ENCODE measurements at places on chromosomes 13 and 19.
A peak's percentile ranks its signal among the peaks of the same experiment; 100 is the strongest.

- DNase-seq, result no peak
Observed at GRCh38 chr19:30153326-30154210, 211.5 kb downstream of the URI1 start.

- DNase-seq, result no peak
Observed at GRCh38 chr13:52003541-52003940, 7.7 kb downstream of the ATP7B start.

GRCh38 chr19:5291588-5292193 lies 48.9 kb downstream of the PTPRS start:
- DNase-seq, result no peak

GRCh38 chr19:11296264-11296663 lies 304 bp downstream of the TSPAN16 start:
- DNase-seq, result no peak

DNA sequence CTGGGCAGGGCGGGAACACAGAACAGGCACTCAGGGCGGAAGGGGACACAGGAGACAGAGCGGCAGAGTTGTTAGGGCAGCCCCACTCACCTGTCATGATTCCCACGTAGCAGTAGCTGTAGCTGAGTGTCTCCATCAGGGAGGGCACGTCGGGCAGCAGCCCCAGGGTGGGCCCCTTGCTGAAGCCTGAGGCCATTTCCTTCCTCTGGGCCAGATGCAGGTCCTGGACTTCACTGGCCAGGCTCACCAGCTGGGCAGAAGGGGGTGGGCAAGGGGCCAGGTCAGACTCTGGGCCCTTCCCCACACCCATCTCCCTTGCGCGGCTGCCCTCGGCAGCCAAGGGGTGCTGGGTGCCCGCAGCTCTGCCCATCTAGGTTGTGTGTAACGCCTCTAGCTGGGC lies 5.9 kb downstream of the MBOAT7 start:
- DNase-seq, result no peak

DNA sequence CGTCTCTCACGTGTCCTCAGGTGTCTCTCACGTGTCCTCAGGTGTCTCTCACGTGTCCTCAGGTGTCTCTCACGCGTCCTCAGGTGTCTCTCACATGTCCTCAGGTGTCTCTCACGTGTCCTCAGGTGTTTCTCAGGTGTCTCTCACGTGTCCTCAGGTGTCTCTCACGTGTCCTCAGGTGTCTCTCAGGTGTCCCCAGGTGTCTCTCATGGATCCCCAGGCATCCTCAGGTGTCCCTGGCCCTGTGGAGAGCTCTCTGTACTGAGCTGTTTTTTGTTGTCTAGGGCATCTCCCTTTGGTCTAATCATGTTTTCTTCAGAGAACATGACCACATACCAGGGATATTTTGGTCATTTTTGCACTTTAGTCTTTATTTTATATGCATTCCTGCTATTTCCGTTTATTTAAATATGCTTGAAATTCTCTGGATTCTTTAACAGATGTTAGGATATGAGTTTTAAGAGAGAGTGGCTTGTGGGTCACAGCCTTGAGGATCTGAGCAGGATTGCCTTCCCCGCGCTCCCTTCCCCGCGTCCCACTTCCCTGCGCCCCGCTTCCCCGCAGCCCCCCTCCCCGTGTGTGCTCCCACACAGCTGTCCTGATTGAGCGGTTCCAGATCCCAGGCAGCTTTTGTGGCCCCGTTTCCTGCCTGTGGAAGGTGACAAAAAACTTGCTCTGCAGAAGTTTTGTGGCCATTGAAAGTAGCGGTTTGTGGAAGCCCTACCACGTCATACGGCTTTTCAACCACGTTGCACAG lies 31.9 kb downstream of the ATP4B start:
- DNase-seq, result no peak

DNA sequence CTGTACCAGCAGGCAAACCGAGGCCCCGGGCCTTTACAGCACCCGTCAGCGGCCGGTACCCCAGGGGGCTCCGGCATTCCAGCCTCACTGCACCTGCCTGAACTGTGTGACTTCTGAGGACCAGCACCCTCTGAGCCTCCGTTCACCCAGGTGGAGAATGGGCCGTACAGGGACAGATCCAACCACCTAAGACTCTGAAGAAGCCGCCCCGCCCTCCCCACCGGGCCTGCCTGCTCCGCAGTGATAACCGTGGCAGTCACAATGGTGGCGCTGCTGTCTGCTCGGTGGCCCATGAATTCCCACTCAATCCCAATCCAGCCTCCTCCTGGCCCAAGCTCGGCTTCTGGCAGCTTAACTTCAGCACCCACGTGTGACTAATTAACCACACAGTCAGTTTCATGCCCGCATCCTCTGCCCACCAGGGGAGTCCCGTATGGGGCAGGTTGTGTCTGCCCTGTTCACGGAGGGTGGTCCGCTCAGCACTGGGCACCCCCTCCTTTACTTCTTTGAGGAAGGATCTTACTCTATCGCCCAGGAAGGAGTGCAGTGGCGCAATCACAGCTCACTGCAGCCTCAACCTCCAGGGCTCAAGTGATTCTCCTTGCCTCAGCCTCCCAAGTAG lies 3.4 kb downstream of the TCF3 start:
- no peak for DNase-seq

GRCh38 chr19:13931391-13932148 lies 6.6 kb downstream of the PODNL1 start:
- DNase-seq, result no peak

GRCh38 chr19:50974702-50975556 lies 5.5 kb upstream of the KLK6 start:
- no peak for DNase-seq

DNA sequence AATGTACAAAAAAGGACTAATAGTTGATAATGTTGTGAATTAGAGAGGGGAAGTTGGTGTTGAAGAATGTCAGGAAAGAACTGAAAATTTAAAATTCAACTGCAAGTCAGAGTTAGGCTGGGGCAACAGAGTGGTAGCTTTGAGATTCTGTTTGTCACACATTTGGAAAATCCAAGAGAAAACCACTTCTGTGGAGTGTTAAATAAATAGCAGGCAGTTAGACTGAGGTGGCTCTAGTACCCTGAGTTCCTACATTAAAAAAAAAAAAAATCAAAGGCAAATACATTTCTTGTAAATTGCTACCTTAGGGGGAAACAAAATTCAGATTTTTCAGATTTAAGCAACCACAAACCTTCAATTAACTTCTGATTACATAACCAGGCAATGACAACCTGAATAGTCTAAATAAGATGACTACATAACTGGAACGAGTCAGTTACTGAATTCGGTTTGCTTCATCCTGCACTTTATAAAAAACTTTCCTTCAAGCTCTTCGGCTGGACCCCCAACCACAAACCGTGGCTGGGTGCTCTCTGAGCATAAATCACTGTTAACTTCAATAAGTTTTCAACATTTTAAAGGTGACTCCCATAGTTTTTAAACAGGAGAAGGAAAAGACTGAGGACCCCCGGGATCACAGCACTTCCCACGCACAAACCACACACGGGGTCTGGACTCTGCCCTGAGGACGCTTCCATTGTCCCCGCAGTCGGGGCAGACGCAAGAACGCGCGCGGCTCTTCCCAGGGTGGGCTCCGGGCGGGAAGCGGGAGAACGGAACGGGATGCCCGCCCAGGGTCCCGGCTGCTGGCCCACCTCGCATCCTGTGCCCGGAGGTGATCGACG lies 725 bp downstream of the ZNF682 start:
- DNase-seq, result no peak

DNA sequence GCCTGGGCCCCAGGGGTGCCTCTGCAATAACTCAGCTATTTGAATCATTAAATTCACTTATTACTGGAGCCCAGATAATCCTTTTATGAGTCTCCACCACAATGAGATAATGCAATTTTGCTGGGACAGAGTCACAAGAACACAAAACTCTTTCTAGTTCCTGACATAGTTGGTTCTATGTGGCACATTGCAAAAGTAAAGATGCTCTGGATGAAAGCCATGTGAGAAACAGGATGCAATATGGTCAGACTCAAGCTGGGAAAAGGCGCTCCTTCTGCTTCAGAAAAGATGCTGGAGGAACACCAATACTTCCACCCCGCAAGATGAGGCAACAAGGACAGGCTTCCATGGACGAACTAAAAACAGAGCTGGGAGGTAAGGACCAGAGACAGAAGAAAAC lies 5.7 kb downstream of the ANKRD27 start:
- DNase-seq, result no peak

- DNase-seq, result no peak
Observed at GRCh38 chr19:1028062-1028926, 1.9 kb downstream of the CNN2 start.

- no peak for DNase-seq
Observed at GRCh38 chr13:79440958-79441528, 35.0 kb upstream of the RBM26 start.

- DNase-seq, result no peak
Observed at GRCh38 chr13:30314069-30314468, 6.7 kb upstream of the KATNAL1 start.

- no peak for DNase-seq
Observed at GRCh38 chr13:89568276-89568675, 1779.2 kb upstream of the MIR17HG start.

DNA sequence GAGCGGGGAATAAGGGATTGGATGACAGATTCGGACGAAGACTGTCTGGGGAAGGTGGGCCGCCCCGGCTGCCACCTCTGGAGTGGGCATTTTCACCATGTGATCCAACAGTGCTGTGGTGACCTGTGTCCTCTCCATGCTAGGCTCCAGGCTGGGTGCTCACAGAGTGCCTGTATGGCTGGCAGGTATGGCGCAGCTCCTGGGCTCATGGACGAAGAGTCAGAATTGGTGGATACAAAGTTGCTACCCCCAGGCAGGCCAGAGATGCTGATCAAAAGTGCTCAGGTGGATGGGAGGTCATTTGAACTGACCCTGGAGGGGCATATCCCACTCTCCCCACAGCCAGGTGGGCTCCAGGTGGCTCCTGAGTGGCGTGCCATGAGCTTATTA lies 111.3 kb upstream of the UQCRFS1 start:
- no peak for DNase-seq

DNA sequence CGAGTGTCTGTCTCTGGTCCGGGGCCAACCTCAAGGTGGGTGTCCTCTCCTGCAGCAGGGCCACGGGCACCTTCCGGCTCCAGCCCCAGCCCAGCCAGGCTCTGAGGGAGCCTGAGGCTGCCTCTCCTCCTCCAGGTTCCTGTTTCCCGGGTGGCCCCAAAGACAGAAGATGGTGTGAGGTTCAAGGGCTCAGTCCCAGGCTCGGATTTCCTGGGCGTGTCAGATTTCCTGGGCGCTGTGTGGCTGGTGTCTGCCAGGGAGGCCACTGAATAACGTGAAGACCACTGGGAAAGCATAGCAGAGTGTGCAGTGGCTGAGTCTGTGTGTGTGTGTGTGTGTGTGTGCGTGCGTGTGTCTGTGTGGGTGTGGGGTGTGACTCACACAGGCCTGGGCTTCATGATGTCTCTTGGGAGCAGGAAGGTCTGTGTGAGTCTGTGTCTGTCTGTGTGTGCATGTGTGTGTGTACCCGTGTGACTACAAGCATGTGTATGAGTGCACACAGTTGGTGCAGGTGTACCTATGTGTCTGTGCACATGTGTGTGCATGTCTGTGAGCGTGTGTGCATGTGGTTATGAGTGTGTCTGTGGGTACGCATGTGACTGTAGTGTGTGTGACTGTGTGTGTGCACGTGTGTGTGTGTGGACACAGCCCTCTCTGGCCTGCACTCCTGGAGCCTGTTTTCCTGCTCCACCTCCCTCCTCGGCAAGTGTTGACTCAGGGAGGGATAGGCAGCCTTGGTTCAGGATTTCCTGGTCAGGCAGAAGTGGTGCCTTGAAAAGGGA lies 28.3 kb downstream of the CEBPA start:
- no peak for DNase-seq

GRCh38 chr13:40026741-40027140 lies 371.3 kb downstream of the COG6 start:
- DNase-seq, result no peak

DNA sequence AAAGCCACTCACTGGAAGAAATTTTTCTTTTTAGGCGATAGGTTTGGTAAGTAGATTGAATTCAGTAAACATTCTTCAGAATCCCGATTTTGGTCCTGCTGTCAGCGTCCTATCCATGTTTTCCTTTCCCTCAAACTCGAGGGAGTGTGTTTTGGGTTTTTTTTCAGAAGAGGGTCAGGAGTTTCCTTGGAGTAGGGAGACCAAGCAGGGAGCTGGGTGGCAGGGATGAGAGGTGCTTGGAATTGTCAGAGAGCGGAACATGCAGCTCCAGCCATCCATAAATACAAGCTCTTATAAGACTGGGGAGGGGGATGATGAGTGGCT lies 1.6 kb upstream of the PCDH8 start:
- no peak for DNase-seq

- no peak for DNase-seq
Observed at GRCh38 chr19:41319500-41320184, 9.7 kb downstream of the CCDC97 start.

DNA sequence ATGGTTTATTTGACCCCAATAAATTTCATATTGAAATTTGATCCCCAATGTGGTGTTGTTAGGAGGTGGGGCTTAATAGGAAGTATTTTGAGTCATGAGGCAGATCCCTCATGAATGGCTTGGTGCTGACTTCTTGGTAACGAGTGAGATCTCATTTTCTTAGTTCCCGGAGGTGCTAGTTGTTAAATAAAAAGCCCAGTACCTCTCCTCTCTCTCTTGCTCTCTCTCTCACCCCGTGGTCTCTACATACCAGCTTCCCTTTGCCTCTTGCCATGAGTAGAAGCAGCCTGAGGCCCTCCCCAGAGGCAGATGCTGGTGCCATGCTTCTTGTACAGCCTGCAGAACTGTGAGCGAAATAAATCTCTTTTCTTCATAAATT lies 39.4 kb upstream of the KATNAL1 start:
- no peak for DNase-seq

- DNase-seq, result no peak
Observed at GRCh38 chr19:32658527-32658926, 16.5 kb downstream of the ANKRD27 start.

DNA sequence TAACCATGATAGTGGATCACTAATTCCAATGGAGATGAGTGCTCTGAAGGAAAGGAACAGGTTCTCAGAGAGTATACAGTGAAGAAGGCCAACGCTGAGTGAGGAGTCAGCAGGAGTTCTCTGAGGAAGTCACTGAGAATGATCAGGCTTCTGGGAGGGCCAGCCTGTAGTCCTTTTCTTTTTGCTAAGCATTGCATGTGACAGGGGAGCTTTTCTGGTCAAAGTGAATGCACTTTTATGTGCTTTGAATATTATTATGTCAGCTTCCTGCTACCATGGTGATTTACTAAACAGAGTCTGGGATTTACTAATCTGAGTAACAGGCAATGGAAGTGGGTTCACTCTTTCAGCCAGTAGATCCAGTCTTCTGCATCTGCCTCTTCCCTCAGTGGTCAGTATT lies 81.1 kb upstream of the SERP2 start:
- no peak for DNase-seq

GRCh38 chr13:92175330-92175729 lies 776.9 kb downstream of the GPC5 start:
- DNase-seq, result no peak

GRCh38 chr13:43031881-43032280 lies 8.5 kb downstream of the DNAJC15 start:
- no peak for DNase-seq

- DNase-seq, result no peak
Observed at GRCh38 chr13:97125810-97126738, 96.1 kb upstream of the MBNL2 start.

- peak; percentile 37 for DNase-seq
Observed at GRCh38 chr19:34639491-34640085, 37.4 kb downstream of the SCGB2B2 start.

- no peak for DNase-seq
Observed at GRCh38 chr13:93872376-93872775, 607.1 kb downstream of the DCT start.

Measured in stimulated activated CD8-positive, alpha-beta memory T cell treated with anti-CD3 and anti-CD28 coated beads, Interleukin-15, amount 100 ng/mL, for 1 hour (primary cell).